ENCODE measurements at places on chromosomes 7 and 10. TPM values are rescaled to one million over a fixed set of nuclear protein-coding genes. Genes with fewer than 3 reads are reported as not detected.

Gene CRYGN
- not detected for total RNA-seq

Gene NEUROD6
- total RNA-seq, result not detected

Gene ADRB1
- total RNA-seq, result 0.28 TPM

Gene BICC1
- 5.1 TPM for total RNA-seq

Gene PLAC9
- total RNA-seq, result not detected

Gene FAM13C
- total RNA-seq, result not detected

Gene STOX1
- total RNA-seq, result 0.14 TPM

Gene ANKRD30A
- not detected for total RNA-seq

Gene CNPY1
- total RNA-seq, result not detected

Gene FAM171A1
- total RNA-seq, result 11.4 TPM

Gene C7orf57
- total RNA-seq, result 0.14 TPM

Gene XRCC2
- total RNA-seq, result 4.3 TPM

Gene AGR2
- total RNA-seq, result 69.2 TPM

Gene FEZF1
- total RNA-seq, result not detected

Gene SSMEM1
- total RNA-seq, result not detected

Gene THSD7A
- total RNA-seq, result not detected

Gene MYH16
- 1.2 TPM for total RNA-seq

Gene HOXA3
- not detected for total RNA-seq

Gene PDK4
- 0.85 TPM for total RNA-seq

Gene NPTX2
- total RNA-seq, result not detected

Gene ERVW-1
- total RNA-seq, result not detected

Gene ZNF425
- 2.8 TPM for total RNA-seq

Gene SORBS1
- 0.07 TPM for total RNA-seq

All from airway epithelial cell (primary cell).